ENCODE measurements at places on chromosomes 11 and 22.

DNA sequence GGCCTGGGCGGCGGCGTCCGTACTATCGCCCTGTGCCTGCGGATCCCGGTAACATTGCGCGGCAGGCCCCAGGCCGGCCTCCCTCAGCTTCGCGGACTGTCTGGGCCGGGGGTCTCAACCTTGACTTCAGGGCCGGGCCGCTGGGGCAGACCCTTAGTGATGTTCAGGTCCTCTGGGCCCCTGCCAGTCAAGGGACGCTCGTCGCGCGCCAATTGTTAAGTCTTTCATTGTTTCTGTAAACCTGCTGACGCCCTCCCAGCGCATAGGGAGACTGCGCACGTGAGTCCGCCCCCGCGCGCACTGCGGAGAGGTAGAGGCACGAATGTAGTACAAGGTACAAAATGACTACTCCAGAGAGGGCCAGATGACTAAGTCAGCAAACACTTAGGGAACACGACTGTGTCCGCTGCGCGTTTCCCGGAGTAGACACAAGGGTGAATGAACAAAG, 451 bp upstream of the HDHD5 start:
- DNase-seq = peak; percentile 54

DNA sequence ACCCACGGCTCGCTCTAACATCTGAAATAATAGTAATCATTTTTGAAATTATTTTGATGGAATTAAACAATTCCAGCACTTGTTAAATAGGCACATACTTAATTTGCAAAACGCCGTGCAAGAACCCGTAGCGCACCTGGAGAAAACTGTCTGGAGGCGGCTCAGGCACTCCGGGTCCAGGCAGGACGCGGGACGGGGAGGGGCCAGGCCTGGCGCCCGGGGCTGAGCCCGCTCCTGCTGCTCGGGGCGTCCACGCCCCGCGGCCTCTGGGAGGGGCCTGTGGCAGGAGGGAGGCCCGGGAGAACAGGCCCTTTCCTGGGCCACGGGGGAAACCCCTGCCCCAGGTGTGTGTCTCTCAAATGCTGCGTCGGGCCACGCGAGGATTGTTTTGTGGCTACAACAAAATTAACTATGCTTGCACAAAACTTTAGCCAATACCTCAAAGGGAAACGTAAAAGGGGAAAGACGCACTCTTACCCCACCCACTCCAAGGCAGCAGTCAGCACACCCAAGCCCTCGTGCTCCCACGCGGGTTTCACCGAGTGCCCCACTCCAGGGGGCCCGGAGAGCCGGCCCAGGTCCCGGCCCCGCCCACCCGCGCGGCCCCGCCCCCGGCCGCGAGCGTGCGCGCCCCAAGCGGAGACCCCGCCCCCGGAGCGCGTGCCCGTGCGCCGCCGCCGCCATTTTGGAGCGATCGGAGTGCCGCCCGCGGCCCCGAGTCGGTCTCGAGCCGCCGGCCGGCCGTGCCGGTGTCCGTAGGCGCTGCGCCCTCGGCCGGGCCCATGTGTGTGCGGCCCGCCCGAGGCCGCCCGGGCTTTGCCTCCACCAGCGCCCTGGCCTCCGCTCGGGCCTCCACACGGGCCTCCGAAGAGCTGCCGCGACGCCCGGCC, at the start of gene PPP6R2:
Gene PPP6R2, plus strand, starts transcription at position 677 of the 890 bp plus-strand sequence. CDS start 50,582 bp downstream, outside the sequence.
- DNase-seq = peak; percentile 90

DNA sequence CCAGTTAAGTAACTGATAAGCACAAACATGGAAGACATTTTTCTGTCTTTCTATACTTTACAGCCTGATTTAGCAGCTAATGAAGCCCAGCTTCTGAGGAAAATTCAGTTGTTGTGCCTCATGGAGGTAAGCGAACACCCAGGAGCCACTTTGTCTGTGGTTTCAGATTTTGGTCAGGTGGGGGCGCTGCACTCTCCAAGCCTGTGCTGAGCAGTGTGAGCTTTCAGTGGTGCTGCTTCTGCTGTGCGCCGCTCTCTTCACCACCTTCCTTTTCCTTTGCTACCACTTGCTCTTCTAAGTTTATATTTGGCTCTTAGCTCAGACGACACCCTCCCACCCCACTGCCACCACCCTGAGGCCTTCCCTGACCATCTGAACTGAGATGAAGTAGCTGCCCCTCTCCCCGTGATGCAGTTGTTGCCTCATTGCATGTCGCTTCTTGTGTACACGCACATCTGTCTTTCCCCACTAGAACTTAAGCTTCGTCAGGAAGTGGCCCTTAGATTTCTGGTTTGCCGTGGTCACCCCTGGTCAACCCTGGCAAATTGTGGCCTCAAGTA, 14.0 kb downstream of the PSMD13 start:
- peak; percentile 58 for DNase-seq

DNA sequence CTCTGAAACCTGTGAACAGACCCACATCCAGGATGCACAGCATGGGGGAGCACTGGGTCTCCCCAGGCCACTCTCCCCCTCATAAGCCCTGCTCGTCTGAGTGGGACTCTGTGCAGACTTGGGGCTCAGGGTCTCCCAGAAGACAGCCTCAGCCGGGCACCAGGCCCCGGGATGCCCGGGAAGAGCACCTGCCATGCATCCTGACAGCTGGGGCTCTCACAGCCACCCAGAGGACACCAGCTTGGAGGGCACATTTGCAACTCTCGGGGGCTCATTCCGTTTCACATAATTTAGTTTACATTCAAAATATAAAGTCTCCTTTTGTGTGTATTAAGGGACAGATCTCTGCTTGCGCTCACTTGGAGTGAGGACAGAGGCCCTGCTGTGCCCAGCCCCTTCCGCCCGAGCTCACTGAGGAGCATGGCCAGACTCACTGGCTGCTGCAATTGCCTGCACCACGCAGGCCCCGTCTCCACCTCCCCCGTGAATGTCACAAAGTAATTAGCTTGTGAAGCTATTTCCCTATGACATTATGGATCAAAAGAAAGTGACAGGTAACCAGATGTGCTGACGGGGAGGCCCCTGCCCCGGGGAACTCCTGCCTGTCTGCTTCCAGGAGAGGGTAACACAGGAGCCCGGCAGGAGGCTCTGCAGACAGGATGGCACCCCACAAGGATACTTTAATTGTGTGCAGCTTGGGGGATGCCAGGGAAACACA, 275.6 kb downstream of the BRD1 start:
- no peak for DNase-seq

DNA sequence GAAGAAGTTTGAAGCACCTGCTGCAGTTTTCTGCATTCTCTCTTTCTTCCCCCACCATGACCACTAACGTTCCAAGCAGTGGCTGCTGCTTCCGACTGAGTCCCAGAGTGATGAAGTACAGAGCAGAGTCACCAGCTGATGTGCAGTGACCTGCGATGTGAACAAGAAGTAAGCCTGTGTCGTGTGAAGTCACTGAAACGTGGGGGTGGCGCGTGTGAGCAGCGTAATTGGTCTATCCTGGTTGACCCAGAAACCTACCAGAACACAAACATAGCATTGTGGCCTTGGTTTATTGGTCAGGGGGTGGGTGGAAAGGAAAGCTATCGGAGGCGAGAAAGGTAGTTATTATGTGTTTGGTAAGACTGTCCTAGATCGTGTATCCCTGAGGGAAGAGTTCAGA, 3.5 kb downstream of the KRTAP5-7 start:
- DNase-seq = no peak

DNA sequence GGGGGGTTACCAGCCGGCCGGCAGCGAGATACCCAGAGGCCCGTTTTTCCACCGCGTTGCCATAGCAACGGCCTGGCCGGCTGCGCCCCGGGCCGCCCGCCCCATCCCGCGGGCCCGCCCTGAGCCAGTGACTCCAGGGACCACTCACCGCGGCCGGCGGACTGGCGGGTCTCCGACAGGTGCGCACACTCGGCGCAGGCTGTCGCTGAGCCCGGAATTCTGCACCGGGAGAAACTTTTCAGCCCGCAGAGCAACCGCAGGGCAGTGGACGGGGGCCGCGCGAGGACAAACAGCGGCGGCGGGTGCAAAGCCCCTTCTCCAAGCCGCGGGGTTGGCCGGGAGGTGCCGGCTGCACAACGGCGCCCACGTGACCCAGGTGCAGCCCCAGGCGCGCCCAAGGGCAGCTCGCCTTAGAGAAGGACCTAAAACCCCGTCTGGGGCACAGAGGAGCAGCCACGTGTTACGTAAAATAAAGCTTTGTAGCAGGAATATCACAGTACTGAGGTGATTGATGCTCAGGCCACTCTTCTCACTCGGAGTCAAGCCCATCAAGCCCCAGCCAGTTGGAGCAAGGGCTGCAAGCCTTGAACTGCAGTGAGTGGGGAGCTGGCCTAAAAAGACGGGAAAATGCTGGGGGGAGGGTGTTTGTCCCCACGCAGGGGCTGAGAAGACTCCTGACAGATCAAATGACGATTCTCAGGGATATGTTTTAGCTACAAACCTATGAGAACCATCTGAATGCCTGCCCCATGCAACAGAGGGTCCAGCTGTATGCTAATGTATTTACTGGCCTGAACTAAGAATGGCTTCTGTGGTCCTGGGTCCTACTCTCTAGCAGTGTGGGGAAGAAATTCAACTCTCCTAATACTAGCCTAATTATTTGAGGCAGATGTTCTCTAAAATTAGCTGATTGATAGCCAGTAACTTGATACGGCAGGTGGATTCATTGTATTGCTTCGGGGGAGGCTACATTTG, at the start of gene STK33:
Gene STK33, minus strand, starts transcription at position 294 of the 975 bp plus-strand sequence. CDS start 119,323 bp downstream, outside the sequence.
- peak; percentile 47 for DNase-seq

GRCh38 chr11:31825838-31826484, 14.8 kb upstream of the PAX6 start:
- DNase-seq = no peak

GRCh38 chr22:43832393-43833265, 20.5 kb upstream of the EFCAB6 start:
- no peak for DNase-seq

DNA sequence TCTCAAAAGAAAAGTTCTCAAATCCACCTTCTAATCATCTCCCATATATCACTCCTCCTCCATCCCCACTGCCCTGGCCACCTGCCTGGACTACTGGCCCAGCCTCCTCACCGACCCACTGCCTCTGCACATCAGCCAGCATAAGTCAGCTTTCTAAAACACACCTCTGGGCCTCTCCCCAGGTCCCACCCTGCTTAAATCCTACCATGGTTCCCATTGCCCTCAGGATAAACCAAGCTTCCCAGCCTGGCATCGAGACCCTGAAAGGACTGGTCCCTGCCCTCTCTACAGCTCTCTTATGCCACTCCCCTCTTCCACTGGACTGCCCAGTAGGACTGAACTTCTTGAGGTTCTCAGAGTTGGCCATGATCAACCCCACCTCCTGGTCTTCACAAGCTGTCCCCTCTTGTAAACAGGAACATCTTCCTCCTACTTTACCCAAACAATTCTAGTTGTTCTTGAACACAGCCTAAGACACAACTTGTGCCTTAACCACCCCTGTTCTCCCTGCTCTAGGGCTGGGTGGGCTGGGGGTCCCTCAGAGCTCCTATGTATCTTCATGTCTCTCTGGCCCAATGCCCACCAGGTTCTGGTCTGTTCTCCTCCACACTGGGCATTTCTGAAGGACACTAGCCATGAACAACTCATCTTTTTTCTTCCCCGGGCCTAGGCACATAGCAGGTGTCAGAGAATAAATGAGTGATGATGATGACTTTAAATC, 12.6 kb upstream of the P2RY6 start:
- DNase-seq = no peak

GRCh38 chr11:9462172-9462799, 1.5 kb downstream of the ZNF143 start:
- DNase-seq = no peak

DNA sequence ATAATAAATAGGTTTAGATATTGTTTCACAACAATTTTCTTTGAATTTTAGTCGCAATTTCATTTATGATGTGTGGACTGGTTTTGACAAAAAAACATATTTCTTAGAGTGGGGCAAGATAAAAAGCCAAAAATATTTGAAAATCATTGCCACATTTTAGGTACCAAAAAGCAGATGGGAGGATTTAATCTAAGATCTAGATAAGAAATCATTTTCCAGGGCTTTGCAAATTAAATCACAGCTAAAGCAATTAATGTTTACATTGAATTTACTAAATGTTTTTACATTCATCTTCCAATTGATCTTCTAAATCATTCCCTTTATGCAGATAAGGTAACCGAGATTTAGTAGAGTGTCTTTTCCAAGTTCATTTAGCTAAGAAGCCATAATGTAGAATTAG, 1386.0 kb upstream of the TENM4 start:
- no peak for DNase-seq

DNA sequence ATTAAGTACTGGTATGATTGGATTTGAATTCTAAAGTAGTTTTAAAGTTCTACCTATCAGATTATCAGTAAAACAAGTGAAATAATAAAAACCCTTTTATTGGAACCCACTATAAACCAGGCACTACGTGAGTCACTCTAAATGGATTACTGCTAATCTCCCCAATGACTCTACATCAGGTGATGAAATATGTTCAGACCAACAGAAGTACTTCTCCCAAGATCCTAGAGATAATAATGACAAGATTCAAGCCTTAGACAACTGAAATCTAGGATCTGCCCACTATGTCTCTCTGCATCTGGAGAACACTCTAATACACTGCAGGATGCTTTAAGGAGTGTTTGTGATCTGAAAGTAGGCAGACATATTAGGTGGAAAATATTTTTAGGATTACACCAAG, 652.1 kb upstream of the CHORDC1 start:
- no peak for DNase-seq

DNA sequence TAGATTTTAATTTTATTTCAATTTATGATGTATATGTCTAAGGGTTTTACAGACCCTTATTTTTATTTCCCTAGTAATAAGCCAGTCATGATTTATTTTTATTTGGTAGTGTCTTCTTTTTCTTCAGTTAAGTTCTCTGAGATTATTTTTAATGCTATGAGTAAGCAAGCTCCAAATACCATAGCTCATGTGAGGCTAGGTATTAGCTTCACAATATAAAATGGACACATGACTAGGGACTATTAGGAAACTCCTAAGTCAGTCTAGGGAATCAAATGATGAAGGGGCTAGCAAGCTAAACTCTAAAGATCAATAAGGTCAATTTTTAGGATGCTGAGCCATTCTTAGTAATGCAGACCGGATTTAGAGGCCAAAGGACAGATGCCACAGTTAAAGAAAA, 45.9 kb downstream of the CKAP5 start:
- no peak for DNase-seq

DNA sequence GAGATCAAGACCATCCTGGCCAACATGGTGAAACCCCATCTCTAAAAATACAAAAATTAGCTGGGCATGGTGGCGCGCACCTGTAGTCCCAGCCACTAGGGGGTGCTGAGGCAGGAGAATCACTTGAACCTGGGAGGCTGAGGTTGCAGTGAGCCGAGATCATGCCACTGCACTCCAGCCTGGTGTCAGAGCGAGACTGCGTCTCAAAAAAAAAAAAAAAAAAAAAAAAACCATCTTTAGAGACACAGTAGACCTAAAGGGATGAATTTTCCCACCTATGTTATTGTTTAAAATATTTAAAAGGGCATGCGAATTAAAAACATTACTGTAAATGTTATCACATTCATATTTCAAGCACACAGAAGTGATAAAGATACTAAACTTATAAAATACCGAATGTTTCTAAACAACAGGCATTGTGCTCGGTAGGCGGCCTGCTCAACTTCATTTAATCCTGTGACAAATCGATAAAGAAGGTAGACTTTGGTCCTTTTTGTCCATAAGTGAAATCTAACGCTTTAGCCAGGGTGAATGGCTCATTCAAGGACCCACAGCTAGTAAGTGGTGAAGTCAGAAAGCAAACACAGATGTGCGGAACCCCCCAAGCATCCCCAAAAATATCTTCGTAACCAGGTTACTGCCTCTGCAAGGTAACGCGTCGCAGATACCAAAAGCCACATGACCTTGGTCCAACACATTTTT, 16.1 kb downstream of the NCAPD3 start:
- DNase-seq = peak; percentile 66

Measured in Calu3 (cell line).